ENCODE measurements at places on chromosomes 4 and X. TPM values are rescaled to one million over a fixed set of nuclear protein-coding genes. Genes with fewer than 3 reads are reported as not detected.
A peak's percentile ranks its signal among the peaks of the same experiment; 100 is the strongest.

GRCh38 chr4:53620956-53621355 lies 29.7 kb upstream of the LNX1 start:
- no peak for DNase-seq

DNA sequence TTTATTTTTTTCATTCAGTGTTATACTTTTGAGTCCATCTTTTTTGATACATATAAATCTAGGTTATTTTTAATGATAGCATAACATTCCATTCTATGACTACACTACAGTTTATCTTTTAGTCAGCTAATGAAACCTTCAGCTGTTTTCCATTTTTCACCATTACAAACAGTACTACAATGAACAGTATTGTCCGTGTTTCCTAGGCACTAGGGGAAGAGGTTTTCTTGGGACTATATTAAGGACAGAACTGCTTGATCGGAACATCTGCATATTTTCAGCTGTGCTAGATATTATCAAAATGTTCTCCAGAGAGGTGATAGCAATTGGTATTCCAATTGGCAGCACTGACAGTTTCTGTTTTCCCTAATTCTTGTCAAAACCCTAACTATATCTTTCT lies 44.3 kb upstream of the HCCS start:
- DNase-seq: no peak

GRCh38 chr4:113173126-113173792 lies 123.8 kb downstream of the ANK2 start:
- DNase-seq: no peak

- DNase-seq: no peak
Measured at GRCh38 chr4:7187168-7187535, 5.2 kb upstream of the SORCS2 start.

GRCh38 chr4:41692717-41693345 lies 55.7 kb downstream of the PHOX2B start:
- peak; percentile 59 for DNase-seq

DNA sequence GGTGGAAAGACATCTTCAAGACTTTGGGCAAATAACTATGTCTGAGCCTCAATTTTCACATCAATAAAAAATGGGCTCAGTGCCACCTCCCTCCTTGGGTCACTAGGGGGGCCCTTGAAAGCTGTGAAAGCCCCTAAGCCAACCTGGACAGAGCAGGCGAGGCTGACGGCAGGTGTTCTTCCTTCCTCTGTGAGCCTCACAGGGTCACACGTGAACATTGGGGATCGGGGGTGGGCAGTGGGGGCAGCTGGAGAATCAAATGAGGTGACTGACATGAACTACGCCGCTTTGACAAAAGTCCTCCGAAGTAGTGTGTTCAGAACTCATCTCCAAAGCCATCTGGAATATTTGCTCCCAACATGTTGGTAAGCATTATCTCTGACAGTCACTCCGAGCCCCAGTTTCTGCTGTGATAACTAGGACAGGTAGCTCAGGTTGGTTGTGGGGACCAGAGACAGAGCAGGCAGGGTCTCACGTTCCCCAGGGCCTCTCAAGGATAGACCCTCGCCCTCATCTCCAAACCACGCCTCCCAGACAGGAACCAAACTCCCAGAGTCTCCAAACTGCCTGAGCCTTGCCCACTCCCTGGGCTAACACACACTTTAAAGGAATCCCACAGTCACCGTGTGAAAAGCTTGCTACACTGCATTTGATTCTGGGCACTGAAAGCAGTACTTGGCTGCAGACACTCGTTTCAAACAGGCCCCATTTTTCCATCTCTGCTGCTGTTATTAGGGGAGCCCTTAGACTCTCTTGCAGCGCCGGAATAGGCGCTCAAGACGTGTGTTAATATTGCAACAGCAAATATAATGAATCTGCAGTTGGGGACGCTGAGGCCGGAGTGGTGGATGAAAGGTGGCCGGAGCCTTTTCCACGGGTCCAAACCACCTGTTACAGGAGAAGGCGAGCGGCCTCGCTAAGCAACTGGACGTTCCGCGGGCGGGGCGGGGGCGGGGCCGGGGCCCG lies 717 bp upstream of the WFS1 start:
- no peak for DNase-seq

GRCh38 chr4:52014903-52015302 lies 5.3 kb downstream of the LRRC66 start:
- no peak for DNase-seq

DNA sequence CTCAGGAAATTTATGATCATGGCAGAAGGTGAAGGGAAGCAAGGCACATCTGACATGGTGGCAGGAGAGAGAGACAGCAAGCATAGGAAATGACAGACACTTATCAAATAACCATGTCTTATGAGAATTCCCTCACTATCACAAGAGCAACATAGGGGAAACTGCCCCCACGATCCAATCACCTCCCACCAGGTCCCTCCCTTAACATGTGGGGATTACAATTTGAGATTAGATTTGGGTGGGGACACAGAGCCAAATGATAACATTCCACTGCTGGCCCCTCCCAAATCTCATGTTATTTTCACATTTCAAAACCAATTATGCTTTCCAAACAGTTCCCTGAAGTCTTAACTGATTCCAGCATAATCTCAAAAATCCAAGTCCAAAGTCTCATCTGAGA lies 8.2 kb upstream of the TMA16 start:
- DNase-seq: no peak

GRCh38 chr4:39341075-39341725 lies 25.0 kb downstream of the RFC1 start:
- DNase-seq: no peak

DNA sequence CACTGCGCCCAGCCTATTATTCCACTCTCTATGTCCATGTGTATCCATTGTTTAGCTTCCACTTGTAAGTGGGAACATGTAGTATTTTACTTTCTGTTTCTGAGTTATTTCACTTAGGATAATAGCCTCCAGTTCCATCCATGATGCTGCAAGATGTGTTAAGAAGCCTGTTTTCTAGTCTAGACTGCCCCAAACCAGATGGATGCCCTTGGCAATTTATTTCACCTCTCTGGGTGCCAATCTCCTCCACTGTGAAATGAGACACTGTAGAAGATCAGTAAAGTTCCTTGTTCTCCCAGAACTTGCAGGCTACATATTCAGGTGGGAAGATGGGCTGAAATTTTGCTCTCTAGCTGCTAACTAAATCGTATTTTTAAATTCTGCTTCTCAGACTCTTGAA lies 72.8 kb downstream of the TSPAN5 start:
- no peak for DNase-seq

DNA sequence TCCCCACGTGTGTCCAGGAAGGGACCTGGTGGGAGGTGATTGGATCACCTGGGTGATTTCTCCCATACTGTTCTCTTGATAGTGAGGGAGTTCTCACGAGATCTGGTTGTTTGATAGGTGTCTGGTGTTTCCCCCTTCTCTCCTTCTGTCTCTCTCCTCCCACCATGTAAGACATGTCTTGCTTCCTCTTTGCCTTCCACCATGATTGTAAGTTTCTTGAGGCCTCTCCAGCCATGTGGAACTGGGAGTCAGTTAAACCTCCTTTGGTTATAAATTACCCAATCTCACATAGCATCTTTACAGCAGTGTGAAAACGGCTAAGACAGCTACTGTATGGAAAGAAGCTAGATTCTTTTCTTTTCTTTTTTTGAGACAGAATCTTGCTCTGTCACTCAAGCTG lies 21.6 kb upstream of the FGG start:
- no peak for DNase-seq

GRCh38 chr4:48195853-48196252 lies 61.8 kb upstream of the TXK start:
- no peak for DNase-seq

DNA sequence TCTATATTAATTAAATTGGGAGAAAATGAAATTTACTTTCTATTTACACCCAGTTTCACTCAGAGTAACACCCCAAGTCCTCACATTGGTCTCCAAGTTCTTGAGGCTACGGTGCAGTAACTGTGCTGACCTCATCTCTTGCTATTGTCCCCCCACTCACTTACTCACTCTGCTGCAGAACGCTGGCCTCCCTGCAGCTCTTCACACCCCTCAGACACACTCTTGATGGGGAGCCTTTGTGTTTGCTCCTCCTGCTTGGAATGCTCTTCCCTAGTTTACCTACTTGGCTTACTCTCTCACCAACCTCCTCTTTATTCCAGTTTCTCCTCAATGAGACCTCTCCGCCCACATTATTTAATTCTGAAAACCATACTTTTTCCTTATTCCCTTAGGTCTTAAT lies 22.2 kb upstream of the SPARCL1 start:
- no peak for DNase-seq

DNA sequence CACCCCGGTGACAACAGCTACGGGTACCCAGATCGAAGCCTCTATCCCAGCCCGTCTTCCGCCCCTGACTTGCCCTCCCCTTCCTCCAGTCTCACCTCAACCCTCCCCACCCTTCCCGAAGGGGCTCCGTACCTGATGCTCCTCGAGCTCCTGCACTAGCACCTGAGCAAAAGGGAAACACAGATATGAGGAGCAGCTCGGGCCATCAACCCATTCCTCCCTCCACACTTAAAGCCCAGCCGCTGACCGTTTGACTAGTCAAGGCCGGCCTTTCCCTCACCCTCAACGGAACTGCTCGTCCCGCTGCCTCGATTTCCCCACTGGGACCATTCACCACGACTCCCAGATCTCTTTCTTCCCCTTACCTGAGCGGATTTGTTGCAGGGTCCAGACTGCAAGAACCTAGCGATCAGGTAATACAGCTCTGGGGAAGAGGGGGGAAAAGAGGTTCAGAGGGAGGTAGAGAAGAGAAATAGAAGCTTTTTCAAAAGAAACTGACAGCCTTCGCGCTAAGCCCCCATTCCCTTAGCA lies 731 bp downstream of the BRWD3 start:
- DNase-seq: no peak

DNA sequence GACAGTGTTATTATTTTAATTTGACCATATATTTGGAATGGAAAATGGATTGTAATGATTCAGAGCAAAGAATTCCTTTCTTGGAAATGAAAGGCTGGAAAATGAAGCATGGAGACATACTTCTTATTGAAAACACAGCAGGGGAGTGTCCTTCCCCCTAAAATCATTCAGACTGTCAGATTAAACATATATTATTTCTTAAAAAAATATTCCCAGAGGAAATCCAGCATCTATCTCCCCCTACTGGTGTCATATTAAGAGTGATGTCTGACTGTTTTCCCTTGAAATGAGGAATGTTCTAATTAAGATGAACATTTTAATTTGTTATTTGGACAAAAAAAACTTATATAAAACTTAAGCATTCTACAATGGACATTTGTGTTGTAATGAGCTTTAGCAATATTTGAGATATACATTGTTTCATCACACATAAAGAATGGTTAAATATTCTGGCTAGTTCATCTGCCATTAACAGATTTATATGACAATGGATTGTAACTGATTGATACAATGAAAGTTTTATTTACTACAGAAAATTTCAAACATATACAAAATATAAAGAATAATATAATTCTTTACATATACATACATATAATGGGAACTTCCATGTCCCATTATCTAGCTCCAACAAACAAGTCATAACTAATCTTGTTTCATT lies 264.6 kb downstream of the SPRY1 start:
- DNase-seq: peak; percentile 33

DNA sequence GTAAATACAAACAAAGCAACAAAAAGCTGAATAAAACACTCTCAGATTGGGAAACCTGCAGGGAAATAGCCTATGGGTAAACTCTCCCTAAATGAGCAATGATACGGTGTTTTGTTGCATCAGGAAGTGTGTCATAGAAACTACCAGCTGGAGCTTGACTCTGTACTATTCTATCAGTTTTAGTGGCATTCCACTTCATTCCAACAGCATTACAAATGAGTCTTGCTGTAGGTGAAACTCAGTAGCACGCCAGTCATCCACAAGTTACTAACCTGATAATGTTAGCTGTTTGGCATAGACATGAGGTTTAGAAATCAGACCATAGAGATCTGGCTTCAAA lies 24.9 kb downstream of the FGFBP1 start:
- peak; percentile 97 for DNase-seq

DNA sequence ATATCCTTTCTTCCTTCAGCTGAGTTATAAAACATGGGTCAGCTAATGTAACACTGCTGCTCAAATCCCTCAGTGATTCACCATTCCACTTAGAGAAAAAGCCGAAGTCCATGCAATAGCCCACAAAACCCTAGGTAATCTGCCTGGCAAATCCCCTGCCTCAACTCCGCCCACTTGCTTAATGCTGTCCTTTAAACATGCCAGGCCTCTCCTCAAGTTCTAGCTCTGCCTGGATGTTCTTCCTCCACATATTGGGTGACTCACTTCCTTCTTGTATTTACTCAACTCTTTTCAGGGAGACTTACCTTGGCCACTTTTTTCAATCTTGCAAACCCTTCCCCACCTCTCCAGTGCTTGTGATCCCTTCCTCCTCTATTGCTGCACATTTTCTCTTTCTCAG lies 89.8 kb downstream of the EMCN start:
- DNase-seq: peak; percentile 45

DNA sequence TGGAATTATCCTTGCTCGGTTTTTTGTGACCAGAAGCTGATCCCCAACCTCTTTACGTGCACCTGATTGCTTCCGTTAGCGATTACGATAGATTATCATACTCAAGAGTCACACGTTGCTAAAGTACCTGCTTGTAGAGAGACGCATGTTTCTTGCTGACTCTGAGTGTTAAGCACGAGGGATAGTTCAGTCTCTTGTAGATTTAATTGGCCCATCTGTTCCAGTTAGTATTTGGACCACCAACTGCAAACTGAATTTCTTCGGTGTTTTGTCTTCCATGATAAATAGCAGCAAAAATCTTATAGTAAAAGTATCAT lies 516 bp upstream of the COX18 start:
- DNase-seq: no peak

DNA sequence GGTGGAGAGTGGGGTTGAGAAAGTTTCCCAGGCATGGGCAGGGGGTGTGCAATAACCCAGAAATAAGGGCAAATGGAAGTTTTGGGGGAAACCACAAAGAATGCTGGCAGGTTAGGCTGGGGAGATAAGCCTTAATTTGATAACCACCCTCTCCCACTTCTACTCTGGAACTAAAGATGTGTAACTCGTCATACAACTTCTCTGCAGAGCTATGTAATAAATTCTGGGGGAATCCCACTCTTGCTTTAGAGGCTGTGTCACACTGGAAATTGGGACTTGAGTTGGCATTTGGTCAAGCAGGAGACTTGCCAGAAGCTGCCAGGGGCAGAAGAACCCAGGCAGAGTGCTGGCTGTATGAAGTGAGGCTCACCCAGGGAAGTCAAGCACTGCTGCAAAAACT lies 170.9 kb upstream of the CPEB2 start:
- no peak for DNase-seq

GRCh38 chr4:951186-951585 lies 18.9 kb downstream of the TMEM175 start:
- no peak for DNase-seq

- peak; percentile 18 for DNase-seq
Measured at GRCh38 chr4:137740141-137740540, 207.8 kb upstream of the PCDH18 start.

Gene CXCL10
- 0.28 TPM for total RNA-seq

Gene LRIT3
- total RNA-seq: not detected

Gene GUCY1A1
- 0.54 TPM for total RNA-seq

Gene L1CAM
- total RNA-seq: 0.36 TPM

Gene GPRASP1
- 1.7 TPM for total RNA-seq

Gene RAB9B
- total RNA-seq: 0.90 TPM

Gene DIPK2B
- not detected for total RNA-seq

Gene CT45A2
- total RNA-seq: not detected

Gene NHS
- total RNA-seq: 0.90 TPM

Gene RHOH
- total RNA-seq: not detected

Gene VEGFD
- total RNA-seq: under 0.01 TPM

Gene RTL3
- 1.1 TPM for total RNA-seq

Gene PAGE4
- total RNA-seq: not detected

Gene PPP4R3C
- not detected for total RNA-seq

Gene SSX1
- total RNA-seq: not detected

Measured in IMR-90 (cell line).